ENCODE measurements at places on chromosomes 1 and 21. TPM values are rescaled to one million over a fixed set of nuclear protein-coding genes. Genes with fewer than 3 reads are reported as not detected.

DNA sequence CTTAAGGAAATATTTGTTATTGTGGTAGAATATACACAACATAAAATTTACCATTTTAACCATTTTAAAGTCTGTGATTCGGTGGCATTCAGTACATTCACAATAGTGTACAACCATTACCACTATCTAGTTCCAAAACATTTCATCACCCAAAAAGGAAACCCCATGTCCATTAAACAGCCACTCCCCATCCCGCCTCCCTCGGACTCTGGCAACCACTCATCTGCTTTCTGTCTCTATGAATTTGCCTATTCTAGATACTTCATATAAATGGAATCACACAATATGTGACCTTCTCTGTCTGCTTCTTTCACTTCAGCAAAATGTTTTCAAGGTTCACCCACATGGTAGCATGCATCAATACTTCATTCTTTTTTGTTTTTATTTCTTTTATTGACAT lies 51.3 kb downstream of the PTP4A2 start:
- no peak for DNase-seq

- no peak for DNase-seq
These were observed 277.5 kb upstream of the LYPLAL1 start for GRCh38 chr1:218896202-218896601.

GRCh38 chr1:23787701-23788100 lies 3.2 kb upstream of the LYPLA2 start:
- no peak for DNase-seq

DNA sequence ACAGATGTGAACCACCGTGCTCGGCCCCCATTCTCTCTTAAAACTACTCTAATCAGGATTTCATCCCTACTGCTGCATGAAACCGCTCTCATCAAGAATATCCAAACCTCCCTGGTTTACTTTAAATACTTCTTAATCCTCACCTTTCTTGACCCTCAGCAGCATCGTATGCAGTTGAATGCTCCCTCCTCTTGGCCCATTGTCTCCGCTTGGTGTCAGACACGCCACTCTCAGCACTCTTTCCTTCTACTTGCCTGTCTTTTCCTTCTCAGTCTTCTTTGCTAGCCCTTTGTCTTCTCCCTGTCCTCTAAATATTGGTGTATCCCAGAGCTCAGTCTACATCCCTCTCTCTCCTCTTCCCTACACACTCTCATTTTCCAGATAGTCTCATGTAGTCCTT lies 314.9 kb downstream of the MRPL39 start:
- no peak for DNase-seq

DNA sequence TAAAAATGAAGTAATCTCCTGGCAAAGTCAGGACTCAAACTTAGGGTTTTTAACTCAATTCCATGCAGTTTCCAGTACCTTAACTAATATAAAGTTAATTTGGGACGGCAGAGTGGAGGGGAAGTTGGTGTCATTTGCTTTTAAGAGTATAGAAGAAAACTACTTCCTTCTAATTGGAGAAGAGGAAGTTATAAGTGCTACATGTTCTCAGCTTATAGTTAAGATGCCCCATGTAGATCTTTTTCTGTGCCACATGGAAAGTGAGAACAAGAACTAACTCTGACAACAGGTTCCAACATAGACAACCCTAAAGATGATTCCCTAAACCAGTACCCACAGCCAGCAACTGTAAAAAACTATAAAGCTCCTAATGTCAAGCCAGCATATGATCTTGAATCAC lies 11.5 kb downstream of the RRAGC start:
- no peak for DNase-seq

Gene OR2L13
- polyA plus RNA-seq: not detected

Gene KIF14
- 5.5 TPM for polyA plus RNA-seq

DNA sequence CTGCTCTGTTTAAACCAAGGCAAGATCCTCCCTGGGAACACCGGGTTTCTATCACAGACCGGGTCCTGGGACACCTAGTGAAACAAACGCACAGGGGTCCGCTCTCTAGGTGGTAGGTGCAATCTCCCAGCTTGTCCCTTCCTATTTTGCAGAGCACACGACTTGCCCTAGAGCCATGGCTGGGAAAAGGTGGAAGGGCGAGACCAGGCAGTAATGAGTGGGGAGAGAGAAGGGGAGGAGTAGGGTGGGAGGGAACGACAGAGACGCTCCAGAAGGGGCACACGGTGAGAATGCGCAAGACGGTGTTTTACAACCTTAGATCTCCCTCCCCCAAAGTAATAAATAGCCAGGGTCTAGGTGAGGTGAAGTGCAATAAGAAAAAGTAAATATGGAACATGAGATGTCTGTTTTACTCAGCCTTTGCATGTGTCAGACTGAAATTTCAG lies 9.3 kb upstream of the ARHGAP29 start:
- no peak for DNase-seq

GRCh38 chr1:60878323-60878722 lies 204.0 kb upstream of the NFIA start:
- no peak for DNase-seq

Gene CNR2
- polyA plus RNA-seq: 0.17 TPM

DNA sequence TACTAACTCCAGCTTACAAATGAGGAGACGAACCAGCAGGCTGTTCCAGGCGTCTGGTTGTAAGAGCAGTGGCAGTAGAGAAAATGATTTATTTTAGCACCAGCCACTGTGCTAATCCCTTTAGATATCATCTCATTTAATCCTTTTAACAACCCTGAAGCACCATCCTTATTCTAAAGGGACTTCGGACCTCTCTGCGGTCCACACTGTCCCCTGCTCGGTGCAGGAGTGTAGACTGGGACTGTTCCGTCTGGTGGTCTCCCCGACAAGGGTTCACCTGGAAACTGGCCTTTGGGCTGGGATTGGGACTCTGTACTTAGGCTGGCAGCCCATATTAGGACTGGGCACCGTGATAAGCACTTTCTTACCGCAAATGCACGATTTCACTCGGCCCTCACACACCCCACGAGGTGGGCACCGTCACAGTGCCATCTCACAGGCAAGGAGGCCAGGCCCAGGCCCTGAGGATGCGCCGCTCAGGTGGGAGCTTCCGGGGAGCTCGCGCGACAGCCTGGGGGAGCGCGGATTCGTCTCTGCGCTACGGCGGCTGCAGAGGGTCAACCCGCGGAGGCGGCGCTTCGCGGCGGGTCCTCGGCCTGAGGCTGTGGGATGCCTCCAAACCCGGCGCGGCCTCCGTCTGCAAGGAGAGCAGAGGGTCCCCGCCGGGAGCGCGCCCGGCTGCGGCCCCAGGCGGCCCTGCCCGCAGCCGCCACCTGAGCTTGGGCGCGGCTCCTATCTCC lies 45.2 kb downstream of the ATP1A1 start:
- DNase-seq: peak; percentile 94
